ENCODE measurements at places on chromosomes 7 and 10.

DNA sequence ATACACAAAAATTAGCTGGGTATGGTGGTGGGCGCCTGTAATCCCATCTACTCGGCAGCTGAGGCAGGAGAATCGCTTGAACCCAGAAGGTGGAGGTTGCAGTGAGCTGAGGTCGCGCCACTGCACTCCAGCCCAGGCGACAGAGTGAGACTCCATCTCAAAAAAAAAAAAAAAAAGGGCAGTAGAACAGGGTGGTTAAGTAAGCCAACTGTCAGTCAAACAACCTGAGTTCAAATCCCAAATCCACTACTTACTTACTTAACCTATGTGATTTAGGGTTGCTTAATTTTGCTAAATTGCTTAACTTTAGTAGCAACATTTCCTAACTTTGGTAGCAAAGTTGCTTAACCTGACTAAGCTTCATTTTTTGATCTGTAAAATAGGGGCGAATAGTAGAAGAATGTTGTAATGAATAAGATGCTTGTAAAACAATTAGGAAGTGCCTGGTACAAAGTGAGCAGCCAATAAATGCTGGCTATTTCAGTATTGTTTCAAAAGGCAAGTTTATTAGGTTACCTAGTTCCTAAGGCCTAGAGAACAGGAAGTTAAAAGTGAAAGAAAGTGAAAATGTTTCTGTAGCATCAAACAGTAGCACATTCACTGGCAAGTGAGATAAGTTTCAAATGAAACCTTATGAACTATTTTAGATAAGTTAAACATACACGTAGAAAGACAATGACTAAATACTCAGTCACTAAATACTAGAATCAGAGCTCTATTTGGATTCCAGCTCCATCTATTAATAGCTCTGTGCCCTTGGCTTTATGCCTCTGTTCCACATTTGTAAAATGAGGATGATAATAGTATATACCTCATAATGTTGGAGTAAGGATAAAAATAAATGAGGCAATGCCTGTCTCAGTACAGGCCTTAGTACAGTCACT is 64.3 kb downstream of the HOXA1 start:
- DNase-seq, result no peak

GRCh38 chr7:43650457-43651052 is 67.6 kb downstream of the STK17A start:
- peak; percentile 73 for DNase-seq

DNA sequence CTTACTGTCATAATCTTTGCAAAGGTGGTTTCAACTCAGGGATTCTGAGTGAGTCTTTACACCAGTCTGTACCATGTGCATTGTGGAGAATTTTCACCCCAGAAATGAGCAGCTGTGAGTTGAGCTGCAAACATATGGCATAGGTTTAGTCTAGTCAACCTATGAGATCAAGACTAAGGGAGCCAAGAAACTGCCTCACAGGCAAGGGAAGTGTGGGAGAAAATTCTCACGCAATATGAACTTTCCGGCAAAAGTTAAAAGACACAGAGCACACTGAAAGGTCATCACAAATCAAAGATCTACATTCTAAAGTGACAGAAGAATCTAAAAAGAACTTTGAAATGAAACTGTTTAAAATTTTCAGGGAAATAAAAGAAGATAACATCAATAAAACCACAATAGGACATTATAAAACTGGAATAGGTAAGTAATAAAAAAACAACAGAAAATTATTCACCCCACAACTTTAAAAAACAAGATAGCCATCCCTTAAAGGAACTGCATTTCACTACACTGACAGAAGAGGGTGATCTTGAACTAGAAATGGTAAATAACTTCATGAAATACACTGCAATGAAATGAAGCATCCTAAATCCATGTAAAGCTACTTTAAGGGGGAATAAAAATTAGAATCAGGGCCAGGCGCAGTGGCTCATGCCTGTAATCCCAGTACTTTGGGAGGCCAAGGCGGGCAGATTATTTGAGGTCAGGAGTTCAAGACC is 63.5 kb downstream of the LGI1 start:
- DNase-seq, result no peak

- no peak for DNase-seq
Observed at GRCh38 chr7:158067931-158068482, 519.6 kb downstream of the PTPRN2 start.

DNA sequence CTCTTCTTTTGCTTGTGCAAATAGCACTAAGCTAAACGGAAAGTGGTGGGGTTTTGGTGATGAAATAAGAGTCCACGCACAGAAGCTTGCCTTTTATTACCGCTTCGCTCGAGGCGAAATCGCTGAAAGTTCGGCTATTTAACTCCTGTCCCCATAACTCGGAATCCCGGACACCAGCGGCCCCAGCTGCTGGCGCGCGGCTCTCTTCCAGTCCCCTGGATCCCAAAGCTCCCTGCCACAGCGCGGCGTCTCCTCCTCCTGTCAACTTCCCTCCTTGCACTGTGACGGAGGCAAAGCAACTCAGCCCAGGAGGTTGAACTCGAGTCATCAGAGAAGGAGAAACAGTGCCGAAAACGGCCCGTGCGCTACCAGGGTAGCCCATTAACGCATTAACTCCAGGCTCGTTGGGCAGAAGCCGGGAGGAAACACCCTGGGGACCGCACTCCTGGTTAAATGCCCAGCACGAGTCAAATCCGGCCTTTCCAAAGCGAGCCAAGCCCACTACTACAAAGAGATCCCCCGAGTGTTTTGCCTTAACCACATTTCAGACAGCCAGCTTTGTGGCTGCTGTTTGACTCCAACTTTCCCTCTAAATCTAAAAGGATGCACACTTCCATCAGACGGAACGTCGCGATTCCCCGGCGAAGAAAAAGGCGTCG is 1.3 kb downstream of the SEMA3D start:
- peak; percentile 87 for DNase-seq

- no peak for DNase-seq
Observed at GRCh38 chr7:103888603-103889153, 100.8 kb downstream of the RELN start.
